ENCODE measurements at places on chromosomes 1 and 21.

DNA sequence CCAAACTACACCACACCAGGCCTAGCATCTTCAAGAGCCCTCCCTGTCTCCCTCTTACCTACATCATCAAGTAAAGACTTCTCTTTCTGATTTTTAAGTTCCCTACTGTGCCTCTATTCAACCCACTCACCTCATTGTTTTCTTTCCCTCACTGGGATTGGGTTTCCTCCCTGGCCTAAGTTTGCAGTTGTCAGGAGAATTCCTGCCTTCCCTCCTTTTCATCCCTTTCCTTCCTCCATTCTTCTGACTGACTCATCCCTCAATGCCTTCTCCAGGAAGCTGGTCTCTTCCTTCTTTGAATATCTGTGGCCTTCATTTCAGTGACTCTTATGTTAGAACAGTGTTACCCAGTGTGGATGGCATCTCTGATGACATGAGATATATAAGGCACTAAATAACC lies 139.9 kb upstream of the KIAA0040 start:
- no peak for DNase-seq

- peak; percentile 88 for DNase-seq
Measured at GRCh38 chr1:92804721-92805201, 19.9 kb upstream of the EVI5 start.

DNA sequence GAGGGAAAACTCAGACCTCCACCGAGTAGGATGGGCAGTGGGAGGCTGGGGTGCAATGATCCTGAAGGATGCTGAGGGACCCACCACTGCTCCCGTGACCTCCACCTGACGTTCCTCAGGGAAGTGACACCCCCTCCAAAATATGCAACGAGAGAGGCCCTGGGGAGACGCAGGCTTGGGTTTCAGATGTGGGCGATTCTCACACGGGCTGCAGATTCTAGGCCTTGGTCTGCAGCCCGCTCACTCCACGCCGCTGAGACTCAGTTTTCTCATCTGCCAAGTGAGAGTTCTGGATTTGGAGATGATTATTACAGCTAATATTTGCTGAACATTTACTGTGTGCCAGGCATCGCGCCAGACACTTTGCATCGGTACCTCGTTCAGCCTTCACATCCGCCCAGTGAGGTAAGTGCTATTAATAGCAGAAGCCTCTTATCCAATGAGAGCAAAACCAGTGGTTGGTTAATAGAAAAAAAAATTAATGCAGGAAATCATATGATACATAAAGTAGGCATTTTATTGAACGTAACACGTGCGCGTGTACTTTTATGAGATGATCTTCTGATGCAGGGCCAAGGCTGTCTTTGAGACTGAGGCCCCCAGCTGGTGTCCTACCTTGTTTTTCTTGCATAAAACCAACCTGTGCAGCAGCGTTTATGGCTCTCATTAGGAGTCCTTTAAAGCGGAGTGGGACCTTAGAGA lies 102.0 kb upstream of the RUNX3 start:
- peak; percentile 91 for DNase-seq

- DNase-seq = no peak
Measured at GRCh38 chr1:13913396-13913795, 213.4 kb downstream of the PRDM2 start.

GRCh38 chr1:174777262-174777661 lies 222.5 kb upstream of the CACYBP start:
- DNase-seq = no peak

DNA sequence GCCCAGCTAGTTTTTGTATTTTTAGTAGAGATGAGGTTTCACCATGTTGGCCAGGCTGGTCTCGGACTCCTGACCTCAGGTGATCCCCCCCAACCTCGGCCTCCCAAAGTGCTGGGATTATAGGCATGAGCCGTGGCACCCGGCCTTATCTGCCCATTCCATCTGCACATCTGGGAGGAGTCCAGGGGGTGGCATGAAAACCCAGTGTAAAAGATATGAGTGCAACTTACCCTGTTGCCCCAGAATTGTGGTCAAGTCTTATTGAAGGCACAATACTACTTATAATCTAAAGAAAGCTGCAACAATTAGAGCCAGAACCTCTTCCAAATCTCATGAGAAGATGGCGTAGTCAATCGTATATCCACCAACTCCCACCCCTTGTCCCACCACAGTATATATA lies 18.4 kb downstream of the CTXND2 start:
- DNase-seq = no peak

DNA sequence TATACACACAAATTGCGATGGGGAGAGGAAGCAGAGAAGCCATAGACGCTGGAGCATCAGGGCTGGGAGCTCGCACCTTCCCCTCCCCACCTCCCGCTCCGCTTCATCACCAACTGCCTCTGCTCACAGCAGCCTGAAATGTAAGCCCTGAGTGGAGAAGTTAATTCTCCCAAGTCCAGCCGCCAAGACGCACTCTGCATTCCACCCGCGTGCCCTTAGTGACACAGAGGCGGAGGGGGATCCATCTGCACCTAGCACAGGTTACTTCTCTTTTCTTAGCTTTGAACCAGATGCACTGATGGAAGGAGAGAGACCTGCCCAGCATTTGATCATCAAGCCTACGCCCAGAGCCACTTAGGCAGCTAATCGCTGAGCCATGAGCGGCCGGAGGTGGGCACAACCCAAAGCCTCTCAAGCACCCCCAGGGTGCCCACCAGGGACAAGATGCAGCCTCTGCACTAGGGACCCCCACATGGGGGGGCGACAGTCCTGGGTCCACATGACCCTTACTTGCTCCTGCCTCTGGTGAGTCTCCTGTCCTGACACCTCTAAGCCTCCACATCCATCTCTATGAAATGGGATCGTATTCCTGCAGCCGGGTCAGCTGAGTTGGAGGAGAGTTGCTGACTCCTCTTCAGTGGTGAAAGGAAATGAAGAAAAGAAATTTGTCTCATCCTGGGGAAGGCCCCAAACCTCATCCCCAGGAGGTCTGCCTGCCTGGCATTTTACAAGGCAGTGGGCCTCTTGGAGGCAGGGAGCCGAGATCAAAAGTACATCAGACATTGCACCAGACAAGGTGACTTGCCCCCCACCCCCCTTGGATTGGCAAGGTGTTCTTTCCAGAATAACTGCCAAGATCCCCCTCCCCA lies 316.2 kb downstream of the MATN1 start:
- DNase-seq = peak; percentile 21

DNA sequence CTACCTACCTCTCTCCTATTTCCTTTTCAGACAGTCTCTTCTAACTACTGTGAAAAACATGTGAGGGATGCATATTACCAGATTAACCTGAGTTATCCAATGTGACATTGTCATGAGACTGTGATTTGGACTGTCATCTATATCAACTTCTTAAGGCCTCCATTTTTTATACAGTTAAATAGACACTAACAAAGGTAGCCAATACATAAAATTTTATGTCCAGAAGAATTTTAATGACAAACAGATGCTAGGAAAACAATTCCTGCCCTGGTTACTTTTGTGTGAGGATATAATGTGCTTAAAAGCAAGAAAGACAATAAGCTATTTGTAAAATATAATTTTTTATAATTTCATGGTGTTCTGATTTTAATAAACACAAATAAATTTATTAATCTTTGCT lies 136.2 kb downstream of the DPYD start:
- no peak for DNase-seq

GRCh38 chr21:46118316-46119143 lies 20.6 kb downstream of the COL6A2 start:
- no peak for DNase-seq

GRCh38 chr1:53475664-53476063 lies 16.5 kb downstream of the DMRTB1 start:
- no peak for DNase-seq

DNA sequence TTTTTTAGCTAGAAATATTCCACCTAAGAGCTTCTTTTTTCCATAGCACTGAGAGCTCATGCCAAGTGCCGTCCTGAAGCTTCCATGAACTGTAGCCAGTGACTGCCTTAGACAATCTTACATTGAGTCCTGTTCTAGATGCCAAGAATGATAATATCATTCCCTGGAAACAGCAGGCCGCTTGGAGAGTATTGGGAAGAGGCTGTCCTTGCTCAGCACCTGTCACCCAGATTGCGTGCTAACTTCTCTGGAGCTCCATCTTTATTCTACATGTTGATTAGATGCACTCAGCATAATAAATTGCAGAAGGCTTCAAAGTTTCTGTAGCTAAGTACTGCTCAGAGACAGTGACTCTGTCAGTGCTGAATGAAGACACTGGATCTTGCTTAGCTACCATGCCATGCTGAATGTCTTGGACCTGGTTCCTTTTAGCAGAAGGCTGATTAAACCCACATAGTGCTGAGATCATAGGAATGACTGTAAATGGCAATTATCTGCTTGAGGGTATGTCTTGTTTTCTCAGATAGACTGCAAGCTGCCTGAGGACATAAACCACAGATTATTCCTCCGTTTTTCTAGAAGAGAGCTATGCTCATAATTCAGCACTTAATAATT lies 83.1 kb upstream of the IRF2BP2 start:
- DNase-seq = no peak

GRCh38 chr1:56808410-56808809 lies 10.8 kb downstream of the FYB2 start:
- no peak for DNase-seq

DNA sequence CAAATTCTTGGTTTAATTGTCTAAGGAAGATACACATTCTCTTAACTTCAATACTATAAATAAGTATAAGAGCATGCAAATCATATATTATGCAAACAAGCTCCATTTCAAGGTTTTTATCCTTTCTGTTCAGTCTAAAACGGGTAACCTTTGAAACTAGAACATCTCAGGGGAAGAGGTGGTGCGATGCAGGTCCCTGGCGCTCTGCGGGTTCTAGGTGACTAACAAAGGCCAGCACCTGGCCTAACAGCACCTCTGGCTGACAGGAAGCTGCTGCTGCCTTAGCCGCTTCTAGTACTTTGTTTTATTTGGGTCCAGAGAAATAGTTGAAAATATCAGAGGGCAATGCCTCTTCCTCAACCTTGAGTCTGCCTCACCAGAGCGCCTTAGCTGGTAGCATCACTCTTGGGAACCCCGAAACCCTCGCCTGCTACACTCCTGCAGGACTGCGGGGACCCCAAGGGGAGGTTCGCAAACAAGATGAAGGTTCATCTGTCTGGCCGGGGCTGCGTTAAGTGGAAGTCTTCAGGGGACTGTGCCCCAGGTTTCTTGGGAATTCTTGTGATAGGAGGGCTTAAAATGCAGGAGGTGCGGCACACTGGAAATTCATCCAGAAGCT lies 45.5 kb downstream of the PRDM15 start:
- DNase-seq = no peak

DNA sequence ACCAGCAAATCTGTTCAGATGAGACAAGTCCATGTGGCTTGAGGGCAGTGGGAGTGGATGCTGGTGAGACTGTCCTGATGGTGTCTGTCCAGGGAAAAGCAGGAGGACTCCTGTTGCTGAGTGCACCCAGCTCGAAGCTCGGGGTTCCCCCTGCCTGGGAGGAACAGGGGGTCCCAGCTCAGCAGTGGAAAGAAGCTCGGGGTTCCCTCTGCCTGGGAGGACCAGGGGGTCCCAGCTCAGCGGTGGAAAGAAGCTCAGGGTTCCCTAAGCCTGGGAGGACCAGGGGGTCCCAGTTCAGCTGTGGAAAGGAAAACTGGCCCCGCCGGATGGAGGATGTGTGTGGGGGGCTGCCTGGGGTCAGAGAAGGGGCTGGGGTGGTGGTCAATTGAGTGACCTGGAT lies 39.1 kb downstream of the CRYAA start:
- no peak for DNase-seq

- DNase-seq = no peak
Measured at GRCh38 chr1:14553711-14554110, 44.8 kb upstream of the KAZN start.

- no peak for DNase-seq
Measured at GRCh38 chr1:24643363-24644099, 429 bp downstream of the SRRM1 start.

GRCh38 chr1:44040846-44041245 lies 9.6 kb upstream of the SLC6A9 start:
- DNase-seq = peak; percentile 37

GRCh38 chr1:221263831-221264767 lies 384.9 kb downstream of the HLX start:
- DNase-seq = peak; percentile 90

DNA sequence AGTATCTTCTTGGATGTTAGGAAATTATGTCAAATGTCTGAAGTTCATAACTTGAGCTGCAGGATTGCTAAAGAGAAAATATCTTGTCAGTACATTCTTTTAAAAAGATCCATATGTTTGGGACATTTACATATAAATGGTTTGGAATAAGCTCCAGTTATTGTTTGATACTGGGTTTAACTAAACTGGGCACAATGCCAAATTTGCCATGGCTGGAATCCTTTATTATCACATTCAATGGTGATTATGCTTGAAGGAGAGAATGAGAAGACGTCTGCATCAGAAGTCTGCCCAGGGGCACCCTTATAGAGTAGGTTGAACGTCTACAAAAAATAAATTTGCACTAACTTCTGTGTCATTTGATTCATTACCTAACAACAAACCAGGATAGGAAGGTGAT lies 652.5 kb downstream of the AMY1C start:
- no peak for DNase-seq

DNA sequence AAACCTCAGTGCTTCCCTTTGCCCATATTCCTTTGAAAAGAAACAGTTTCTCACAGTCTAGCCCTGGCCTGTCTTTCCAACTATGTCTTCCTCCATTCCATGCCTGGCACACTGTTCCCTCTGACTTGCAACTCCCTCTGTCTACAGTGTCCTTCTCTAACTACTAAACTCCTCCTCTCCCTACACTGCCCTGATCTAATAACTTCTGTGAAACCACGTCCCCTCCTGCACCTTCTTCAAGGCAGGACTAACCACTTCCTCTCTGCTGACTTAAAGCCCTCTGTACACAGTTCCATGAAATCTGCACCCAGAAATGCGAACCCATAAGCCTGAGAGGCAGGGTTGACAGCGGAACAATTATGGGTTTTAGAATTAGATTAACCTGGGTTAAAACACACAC lies 62.2 kb upstream of the ATP1B1 start:
- no peak for DNase-seq

- DNase-seq = no peak
Measured at GRCh38 chr1:108551137-108551862, 8.6 kb upstream of the EEIG2 start.

GRCh38 chr21:40164905-40165772 lies 297.9 kb downstream of the PCP4 start:
- DNase-seq = peak; percentile 56

DNA sequence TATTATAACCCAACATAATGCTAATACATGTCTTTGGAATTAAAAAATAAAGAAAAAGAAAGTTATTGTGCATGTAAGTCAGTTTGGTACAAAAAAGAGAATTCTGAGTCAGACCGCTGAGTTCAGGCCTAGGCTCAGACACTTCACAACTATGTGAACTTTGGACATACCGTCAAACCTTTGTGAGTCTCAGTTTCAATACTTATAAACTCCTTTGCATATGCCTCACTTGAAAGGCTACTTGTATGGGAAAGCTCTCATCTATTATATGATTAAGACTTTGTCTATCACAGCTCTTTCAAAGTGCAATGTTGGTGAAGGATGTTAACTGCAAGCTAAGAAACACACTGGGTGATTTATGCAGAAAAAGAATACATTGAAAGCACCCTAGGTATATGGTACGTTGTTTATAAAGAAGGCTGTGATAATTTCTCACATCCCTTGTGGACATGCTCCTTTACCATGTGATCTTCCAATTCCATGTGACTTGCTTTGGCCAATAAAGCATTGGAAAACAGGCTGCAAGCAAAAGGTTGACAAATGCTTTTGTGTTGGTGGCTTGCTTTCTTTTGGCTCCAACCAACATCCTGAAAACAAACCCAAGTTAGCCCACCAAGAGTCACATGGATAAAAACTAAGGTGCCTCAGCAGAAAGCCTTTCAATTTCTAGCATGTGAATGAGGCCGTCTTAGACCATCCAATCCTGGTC lies 49.6 kb downstream of the INTS7 start:
- DNase-seq = no peak

Measured in fibroblast of skin of right biceps (primary cell).